ENCODE measurements at places on chromosomes 12 and 14.

DNA sequence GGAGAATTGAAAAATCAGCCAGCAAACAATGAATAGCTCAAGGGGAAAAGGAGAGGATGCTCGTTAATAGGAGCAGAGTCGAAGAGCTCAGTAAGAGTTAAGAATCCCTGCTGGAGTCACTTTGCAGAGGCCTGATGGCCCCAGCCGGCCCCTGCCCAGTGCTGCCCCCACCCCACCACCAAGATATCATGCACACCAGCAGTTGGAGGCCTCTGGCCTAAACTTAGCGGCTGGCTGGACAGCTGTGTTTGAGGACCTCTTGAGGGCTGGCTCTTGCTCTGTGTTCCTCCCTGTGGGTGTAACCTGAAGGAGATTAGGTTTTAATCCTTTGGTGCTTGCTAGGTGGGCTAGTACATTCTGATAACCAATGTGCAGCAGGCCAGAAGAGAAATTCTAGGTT, 142.0 kb downstream of the PLXNC1 start:
- DNase-seq = no peak

- DNase-seq = no peak
Measured at GRCh38 chr12:74780182-74780849, 242.7 kb downstream of the ATXN7L3B start.

GRCh38 chr12:114866331-114866730, 182.4 kb upstream of the TBX3 start:
- DNase-seq = no peak

- DNase-seq = no peak
Measured at GRCh38 chr12:101612160-101612916, 17.6 kb downstream of the MYBPC1 start.

DNA sequence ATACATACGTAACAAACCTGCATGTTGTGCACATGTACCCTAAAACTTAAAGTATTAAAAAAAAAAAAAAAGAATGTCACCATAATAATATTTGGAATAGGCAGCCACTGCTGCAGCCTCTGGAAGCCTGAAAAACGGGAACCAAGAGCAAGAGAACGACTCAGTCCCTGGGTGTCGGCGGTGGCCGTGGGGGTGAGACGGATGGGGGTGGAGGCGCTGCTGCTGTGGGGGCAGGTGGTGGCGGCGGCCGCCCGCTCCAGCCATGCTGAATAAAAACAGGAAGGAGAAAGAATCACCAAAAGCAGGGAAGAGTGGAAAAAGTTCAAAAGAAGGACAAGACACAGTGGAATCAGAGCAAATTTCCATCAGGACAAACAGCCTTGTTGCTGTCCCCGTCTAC, 46.9 kb downstream of the ZFYVE21 start:
- DNase-seq = no peak

- DNase-seq = no peak
Measured at GRCh38 chr14:61653507-61653906, 41.8 kb upstream of the HIF1A start.

- DNase-seq = no peak
Measured at GRCh38 chr12:104994336-104994735, 8.2 kb downstream of the NOPCHAP1 start.

- DNase-seq = no peak
Measured at GRCh38 chr12:30829876-30830275, 75.1 kb upstream of the CAPRIN2 start.

- no peak for DNase-seq
Measured at GRCh38 chr14:96088074-96088473, 48.9 kb downstream of the C14orf132 start.

GRCh38 chr14:33764876-33765650, 185.8 kb downstream of the EGLN3 start:
- DNase-seq = no peak

- no peak for DNase-seq
Measured at GRCh38 chr14:57189070-57189469, 79.6 kb downstream of the EXOC5 start.

DNA sequence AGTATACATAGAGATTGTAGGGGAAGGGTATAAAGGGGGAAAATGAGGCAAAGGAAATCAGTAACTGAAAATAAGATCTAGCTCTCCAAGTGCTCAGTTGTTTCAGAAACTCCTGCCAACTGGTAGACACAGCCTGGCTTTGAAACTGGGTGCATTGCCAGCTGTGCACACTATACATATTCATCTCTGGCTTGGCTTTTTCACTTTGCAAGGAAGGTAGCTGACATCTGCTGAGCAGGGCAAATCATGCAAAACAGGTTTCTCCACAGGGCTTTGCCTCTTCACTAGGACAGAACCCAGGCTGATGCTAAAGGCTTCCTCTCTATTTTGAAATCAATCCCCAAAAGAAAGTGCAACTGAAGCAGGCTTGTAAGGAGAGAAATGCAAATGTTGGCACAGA, 101.5 kb downstream of the HELB start:
- DNase-seq = no peak

- no peak for DNase-seq
Measured at GRCh38 chr12:5257763-5258495, 174.0 kb upstream of the NTF3 start.

DNA sequence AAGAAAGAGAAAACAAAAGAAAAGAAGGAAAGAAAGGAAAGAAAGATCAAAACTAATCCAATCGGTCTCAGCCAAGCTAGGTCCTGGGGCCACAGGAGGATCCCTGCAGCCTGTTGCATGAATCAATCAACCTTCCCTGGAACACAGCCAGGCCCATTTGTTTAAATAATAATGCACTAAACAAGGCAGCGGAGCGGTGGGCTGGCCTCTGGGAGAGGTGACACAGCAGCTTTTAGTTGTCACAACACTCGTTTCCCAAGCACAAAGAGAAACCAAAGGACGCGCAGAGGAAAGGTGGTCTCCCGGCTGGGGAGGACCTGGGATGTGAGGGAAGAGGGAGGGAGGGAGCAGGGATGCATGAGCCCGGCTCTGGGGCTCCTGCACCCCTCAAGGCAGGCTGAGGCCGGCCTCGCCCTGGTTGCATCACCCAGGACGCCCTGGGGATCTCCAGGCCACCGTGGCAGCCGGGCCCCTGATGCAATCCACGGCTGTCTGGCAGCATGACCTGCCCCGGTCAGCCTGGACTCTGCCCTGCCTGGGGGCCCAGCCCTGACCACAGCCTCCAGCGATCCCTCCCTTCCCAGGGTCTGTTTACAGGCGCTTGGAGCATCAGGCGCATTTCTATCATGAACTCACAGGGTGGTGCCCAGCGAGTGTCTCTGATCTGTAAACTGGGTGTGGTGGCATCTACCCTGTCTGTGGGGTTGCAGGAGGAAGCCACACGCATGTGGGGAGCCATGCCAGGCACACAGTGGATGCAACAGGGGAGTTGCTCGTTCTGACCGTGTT, 32.5 kb downstream of the MMP17 start:
- DNase-seq = no peak

DNA sequence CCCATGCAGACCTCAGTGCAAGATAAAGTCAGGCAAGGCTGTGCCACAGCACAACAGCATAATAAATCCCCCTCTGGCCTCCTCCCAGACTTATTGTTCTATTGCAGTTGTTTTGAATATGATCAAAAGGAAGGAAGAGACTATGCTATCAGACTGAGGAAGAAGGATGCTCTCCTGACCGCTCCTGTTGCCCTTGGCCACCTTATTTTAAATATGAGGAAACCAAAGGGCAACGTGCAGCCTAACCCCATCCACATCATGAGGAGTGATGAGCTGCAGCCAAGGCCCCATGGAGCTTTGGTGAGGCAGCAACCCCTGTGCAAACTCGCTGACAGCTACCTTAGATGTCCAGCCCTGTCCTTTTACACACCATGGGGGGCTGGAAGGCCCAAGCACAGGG, 291.7 kb downstream of the ZFP36L1 start:
- no peak for DNase-seq

- no peak for DNase-seq
Measured at GRCh38 chr14:59588101-59588500, 11.5 kb upstream of the CCDC175 start.

GRCh38 chr12:59298296-59298695, 297.5 kb upstream of the SLC16A7 start:
- DNase-seq = no peak

- DNase-seq = no peak
Measured at GRCh38 chr14:24894583-24895242, 155.2 kb downstream of the STXBP6 start.

DNA sequence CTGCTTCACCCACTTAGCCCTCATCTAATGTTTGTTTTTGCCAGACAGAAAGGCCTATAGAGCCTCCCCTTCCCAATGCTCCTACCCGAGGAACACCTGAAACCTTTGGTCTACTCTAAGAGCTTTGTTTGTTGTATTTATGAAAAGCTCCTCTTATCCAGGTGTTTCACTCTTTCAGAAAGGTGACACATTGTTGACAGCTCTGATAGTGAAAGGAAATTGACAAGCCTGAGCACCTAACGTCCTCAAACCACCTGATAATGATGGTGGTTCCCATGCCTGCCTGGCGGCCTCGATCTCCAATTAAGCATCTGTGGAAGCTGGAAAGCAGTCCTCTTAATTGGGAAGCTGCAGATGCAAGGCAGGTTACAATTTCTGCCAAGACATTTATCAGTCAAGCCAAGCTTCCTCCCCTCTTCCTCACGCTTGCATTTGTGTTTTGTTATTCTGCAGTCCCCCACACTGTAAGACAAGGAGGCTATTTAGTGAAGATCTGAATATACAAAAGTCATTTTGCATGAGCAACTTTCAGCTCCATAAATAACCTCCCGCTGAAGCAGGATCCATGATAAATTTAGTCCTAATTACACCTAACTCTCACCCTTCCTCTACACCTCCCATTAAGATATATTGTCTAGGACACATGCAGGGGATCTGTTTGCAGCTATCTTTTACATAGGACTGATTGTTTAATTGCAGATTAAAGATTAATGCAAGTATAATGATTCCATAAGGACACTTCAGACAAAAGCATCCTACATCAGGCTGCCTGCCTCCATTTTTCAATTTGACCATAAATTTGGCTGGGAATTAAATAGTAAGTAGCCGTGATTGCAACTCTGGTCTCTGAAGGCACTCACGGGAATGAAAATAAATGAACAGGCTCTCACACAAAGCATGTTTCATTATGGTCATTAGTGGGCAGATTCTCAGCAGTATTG, 288.6 kb downstream of the PDZRN4 start:
- DNase-seq = no peak
